ENCODE measurements at places on chromosomes 5 and 9.

DNA sequence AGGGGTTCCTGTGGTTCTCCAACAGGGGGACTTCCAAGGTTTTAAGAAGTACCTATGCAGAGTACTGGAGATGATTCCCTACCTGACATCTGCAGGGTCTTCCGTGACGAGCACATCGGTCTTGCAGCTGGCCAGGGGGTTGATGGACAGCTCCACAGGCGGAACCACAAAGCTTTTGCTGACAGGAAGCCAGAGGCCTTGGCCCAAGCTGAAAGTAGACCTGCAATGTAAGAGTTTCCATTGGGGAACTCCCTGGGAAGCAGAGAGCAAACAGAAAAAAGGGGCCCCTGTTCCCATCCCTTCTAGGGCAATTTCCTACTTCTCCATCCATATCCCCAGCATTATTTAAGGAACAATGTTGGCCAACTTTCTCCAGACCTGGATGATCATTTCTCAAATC lies 288.0 kb downstream of the TRIM32 start:
- no peak for DNase-seq

- no peak for DNase-seq
Measured at GRCh38 chr5:151591144-151591819, at the start of gene FAT2. Gene FAT2, minus strand, starts transcription at chr5:151591331. Its CDS starts 22,400 bp downstream, at chr5:151568931.

GRCh38 chr5:146510559-146511125 lies 5.3 kb downstream of the GPR151 start:
- no peak for DNase-seq

DNA sequence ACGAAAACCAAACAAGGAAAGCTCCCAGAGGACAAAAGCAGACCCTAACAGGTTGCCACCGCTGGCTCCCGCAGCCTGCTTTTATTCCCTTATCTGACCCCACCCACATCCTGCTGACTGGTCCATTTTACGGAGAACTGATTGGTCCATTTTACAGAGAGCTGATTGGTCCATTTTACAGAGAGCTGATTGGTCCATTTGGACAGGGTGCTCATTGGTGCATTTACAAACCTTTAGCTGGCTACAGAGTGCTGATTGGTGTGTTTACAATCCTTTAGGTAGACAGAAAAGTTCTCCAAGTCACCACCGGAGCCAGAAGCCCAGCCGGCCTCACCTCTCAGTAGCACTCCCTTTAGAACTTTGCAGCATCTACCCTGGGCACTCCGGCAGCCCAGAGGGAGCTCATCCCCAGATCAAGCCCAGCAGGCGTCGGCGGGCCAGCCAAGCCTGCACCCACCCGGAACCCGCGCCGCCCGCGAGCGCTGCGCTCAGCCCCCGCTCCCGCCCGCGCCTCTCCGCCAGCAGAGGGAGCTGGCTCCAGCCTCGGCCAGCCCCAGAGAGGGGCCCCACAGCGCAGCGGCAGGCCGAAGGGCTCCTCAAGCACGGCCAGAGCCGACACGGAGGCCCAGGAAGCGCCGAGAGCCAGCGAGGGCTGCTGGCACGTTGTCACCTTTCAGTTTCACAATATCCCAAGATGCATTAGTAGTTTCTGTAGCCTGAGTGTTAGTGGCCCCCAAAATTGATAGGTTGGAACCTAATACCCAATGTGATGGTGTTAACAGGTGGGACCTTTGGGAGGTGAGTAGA lies 35.3 kb upstream of the CLPTM1L start:
- no peak for DNase-seq

DNA sequence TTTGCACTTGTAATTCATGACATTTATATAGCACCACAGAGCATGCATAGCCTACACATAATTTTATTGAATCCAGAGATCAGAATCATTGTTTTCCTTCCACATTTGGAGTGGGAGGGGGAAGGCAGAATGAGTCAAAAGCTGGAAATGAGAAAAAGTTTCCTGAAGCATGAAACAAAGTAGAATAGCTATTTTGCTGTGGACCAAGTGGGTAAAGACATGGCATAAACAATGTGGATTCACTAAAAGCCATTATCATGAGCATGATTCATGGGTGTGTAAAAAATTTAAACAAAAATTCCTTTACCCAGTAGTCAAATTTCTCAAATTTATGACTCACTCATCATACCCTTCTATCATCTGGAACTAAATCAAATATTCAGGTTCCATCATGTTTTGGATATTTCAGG lies 97.9 kb downstream of the YIPF5 start:
- no peak for DNase-seq

- no peak for DNase-seq
Measured at GRCh38 chr5:40503439-40503838, 176.3 kb upstream of the PTGER4 start.

- no peak for DNase-seq
Measured at GRCh38 chr9:113219969-113220368, 1.1 kb downstream of the FKBP15 start.

- DNase-seq: no peak
Measured at GRCh38 chr9:96478829-96479371, 28.9 kb downstream of the HABP4 start.

GRCh38 chr5:127290019-127290945 lies at the start of gene MEGF10:
Gene MEGF10, plus strand, starts transcription at chr5:127290796. Its CDS starts 40,513 bp downstream, at chr5:127331309.
- no peak for DNase-seq

GRCh38 chr9:109789556-109789955 lies 9.6 kb downstream of the PALM2AKAP2 start:
- no peak for DNase-seq
